ENCODE measurements at places on chromosomes 1 and 21.

DNA sequence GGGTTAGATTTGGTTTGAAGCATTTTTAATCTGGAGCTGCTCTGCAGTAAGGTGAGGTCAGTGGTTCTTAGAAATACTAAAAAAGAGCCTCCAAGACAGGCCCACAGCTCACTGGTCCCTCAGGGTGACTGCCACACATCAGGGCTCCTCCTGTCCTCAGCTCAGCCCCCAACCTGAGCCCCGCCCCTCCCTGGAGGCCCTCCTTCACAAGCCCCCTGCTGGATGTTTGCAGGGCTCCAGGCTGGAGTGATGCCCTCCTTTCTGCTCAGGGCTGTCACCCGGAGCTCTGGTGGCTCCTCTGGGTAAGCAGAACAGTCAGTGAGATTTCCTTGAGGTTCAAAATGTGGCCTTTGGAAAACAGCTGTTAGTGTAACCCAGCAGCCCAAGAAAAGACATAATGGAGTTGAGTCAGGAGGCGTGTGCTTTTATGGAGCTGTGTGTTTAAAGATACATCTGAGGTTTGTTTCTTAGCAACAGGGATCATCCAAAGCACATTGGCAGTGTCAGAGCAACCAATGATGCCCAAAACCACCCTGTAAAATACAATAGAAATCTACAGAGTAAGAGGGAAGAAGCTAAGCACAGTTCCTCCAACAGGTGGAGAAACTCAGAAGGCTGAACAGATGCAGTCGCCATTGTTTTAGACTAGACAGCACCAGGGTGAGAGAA lies 21.4 kb downstream of the STUM start:
- peak; percentile 53 for DNase-seq

DNA sequence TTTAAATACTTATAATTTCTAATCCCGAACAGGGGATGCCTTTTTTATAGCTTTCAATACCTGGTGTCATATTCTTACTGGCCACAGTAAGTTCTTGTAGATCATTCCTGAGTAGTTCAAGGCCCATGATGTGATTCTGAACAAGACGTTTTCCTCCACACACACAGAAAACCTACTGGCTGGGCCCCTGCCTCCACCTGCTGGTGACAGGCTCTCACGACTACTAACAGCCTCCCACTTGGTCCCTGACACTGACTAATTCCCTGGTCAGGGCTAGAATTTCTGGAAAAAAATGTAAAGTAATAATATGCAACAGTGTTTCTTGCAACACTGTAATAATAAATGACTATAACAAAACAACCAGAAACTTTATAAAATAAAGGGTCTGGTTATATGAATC lies 50.4 kb upstream of the RIPK4 start:
- DNase-seq: peak; percentile 60

DNA sequence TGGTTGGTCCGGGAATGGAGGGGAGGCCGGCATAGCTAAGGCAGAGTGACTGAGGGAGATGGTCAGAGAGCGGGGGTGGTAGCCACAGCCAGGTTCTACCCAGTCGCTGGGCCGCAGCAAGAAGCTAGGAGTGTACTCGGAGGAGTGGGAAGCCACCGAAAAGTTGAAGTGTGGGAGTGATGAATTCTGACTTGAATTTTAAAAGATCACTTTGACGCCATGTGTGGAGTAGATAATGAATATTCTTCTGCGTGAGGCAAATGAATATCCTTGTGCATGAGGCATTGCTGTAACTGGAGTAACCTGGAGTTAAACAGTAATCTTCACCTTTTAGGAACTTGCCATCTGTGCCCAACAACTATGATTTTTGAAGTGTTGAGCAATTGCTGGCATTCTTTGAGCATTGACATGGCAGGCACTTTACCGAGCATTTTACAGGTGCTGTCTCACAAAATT lies 6.9 kb downstream of the CTPS1 start:
- DNase-seq: no peak

DNA sequence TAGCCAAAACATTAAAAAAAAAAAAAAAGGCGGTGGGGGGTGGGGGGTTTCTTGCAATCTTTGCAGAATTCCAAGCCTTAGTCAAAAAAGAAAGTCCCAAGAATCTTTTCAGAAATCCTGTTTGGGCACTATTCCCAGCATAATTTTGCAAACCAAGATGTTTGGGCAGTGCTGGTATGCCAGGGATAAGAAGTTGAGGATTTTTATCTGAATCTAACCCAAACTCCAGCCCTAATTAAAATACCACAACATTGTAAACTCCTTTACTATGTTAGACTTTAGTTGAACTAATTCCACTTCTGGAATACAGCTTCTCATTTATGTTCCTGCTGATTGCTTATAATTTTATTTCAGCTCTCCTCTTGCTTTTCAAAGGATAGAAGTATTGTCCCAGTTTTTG lies 504.1 kb upstream of the ADGRL2 start:
- DNase-seq: no peak

DNA sequence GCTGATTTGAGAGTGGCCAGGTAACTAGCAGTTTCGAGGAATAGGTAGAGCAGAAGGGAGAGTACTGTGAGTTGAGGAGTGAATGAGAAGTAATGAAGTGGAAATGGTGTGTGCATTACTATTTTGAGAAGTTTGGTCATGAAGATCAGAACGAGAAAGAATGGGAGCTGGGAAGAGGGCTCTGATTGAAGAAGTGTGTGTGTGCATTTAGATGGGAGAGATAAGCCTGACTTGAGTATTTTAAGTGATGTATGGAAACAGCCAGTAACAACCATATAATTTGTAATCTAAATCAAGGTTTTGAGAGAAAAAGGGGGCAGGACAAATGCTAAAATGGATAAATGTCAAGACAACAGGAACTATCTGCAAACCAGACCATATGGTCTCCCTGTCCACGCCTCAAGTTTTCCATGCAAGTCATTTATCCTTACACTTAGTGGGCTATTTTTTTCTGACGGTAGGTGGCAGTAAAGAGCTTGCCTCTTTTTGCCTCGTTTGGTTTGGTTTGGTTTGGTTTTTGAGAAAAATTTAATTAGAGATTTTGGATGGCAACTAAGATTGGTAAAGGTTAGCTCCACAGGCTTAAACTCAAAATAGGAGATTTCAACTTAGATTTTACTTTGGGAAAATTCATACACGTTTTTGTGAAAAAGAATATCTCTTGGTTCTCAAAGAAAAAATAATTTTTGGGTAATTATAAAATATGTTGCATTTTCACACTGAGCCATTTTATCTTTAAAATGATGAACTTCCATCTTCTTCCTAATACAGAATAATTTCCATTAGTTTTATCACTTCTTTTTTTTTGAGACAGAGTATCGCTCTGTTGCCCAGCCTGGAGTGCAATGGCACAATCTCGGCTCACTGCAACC lies 9.5 kb upstream of the B3GALNT2 start:
- DNase-seq: no peak

GRCh38 chr1:150545486-150546032 lies 3.6 kb upstream of the ADAMTSL4 start:
- DNase-seq: peak; percentile 6

DNA sequence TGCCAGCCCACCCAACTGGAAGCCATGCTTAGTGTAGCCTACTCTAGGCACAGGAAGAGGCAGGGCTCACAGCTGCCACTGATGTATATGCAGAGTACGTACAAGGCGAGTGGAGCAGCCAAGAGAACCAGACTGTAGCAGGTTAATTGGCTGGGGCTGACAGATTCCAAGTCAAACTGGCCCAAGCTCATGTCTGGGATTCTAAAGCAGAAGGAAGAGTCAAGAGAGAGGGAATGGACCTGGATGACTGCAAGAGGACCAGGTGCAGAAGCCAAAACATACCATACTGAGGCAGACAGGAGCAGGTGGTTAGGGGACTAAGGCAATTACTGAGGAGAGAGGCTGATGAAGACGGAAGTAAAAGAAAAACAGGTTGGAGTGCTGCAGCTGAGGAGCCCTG lies 51.3 kb upstream of the LRRN2 start:
- no peak for DNase-seq

GRCh38 chr21:37195059-37195458 lies 72.1 kb downstream of the VPS26C start:
- DNase-seq: no peak

DNA sequence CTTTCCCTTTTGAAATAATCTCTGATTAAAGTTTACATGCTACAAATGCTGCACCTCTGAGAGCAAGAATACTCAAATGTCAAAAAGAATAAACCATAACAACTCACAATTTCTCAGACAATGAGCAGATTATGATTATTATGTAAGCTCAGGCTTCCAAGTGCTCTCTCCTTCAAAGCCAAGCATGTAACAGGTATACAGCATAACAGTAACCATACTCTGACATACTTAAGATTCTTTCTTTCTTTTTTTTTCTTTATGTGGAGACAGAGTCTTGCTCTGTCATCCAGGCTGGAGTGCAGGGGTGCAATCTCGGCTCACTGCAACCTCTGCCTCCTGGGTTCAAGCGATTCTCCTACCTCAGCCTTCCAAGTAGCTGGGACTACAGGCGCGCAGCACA lies 155.4 kb downstream of the EIF4G3 start:
- DNase-seq: no peak

- DNase-seq: no peak
Observed at GRCh38 chr1:212125654-212126053, 90.1 kb downstream of the DTL start.

GRCh38 chr1:119721896-119722295 lies 10.2 kb downstream of the PHGDH start:
- DNase-seq: no peak

DNA sequence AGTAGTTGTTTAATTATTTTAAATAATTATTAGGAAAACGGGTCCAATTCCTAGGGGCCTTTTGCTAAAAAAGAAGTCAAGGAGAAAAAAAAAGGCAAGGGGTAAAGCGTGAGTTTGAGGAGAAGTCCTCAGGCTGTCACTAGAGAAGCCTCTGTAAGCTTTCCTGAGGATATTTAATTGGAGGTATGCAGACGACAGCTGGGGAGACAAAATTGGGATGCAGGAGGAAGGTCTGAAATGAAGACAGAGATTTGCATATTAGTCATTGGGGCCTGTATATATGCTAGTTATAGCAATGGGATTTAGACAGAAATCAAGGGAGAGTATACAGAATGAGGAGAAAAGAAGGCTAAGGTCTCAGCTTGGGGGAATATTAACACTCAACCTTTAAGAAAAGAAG lies 8.6 kb downstream of the ATP6V1G3 start:
- DNase-seq: no peak

- DNase-seq: no peak
Observed at GRCh38 chr1:87903242-87903641, 574.6 kb downstream of the LMO4 start.

GRCh38 chr1:16149702-16150488 lies 6.0 kb downstream of the EPHA2 start:
- no peak for DNase-seq

DNA sequence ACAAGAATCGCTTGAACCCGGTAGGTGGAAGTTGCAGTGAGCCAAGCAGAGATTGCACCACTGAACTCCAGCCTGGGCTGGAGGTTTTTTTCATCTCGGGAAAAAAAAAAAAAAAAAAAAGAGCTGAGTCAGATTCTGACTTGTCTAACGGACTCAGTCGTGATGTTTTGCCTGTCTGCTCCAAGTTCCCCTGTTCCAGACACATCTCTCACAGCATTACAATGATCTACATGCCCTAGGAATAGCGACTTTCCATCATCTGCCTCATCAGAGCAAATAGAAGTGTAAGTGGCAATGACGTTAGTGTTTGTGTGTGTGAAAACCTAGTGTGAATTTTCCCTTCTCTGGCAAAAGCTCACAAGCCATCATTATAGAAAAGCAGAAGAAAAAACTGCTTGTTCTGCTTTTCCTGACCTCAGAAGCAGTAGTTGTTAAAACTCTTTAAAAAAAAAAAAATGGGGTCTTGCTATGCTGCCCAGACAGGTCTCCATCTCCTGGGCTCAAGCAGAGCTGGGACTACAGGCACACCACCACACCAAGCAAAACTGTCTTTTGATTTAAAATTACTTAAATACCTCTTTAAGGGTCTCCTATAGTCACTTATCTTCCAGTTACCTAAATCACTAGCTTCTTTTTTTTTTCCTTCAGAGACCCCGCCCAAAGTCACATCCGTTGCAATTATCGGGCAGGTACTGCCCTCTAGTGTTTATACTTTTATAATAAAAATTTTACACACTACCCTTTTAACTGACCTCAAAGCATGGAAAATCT lies 37.3 kb downstream of the PLEKHO1 start:
- no peak for DNase-seq

DNA sequence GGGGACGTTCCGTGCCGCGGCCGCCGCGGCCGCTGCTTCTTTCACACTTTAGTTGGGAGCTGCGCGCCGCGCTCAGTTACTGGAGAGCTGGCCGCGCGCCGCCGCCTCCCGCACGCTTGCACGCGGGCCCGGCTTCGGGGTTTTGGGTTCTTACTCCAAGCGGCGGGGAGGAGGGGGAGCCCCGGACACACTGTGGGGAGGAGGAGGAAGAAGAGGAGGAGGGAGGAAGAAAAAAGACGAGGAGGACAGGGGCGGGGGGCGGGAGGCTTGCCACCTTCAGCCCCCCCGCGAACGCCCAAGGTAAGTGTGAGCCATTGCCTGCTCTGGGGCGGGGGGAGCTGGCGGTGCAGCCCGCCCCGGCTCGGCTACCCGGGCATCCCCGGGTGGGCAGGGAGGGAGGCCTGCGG lies 243 bp downstream of the C1orf21 start:
- DNase-seq: no peak

- no peak for DNase-seq
Observed at GRCh38 chr1:184635980-184636431, 118.7 kb downstream of the EDEM3 start.

DNA sequence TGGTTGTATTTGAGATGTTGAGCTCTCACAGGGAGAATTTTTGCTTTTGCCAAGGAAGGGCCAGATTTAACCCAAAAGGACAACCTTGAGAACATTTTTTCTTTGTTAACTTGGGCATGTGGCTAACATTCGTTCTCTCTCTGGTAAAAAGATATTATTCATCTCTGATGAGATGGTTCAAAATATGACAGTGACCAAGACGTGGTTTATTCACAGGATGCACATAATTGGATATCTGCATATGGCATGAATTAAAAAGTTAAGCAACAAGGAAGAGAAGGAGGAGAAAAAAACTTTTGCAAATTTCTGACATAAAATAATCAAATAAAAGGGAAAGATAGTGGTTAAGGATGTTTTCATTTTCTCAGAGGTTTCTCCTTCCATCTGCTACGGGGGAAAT lies 43.1 kb upstream of the BCL10 start:
- DNase-seq: no peak

DNA sequence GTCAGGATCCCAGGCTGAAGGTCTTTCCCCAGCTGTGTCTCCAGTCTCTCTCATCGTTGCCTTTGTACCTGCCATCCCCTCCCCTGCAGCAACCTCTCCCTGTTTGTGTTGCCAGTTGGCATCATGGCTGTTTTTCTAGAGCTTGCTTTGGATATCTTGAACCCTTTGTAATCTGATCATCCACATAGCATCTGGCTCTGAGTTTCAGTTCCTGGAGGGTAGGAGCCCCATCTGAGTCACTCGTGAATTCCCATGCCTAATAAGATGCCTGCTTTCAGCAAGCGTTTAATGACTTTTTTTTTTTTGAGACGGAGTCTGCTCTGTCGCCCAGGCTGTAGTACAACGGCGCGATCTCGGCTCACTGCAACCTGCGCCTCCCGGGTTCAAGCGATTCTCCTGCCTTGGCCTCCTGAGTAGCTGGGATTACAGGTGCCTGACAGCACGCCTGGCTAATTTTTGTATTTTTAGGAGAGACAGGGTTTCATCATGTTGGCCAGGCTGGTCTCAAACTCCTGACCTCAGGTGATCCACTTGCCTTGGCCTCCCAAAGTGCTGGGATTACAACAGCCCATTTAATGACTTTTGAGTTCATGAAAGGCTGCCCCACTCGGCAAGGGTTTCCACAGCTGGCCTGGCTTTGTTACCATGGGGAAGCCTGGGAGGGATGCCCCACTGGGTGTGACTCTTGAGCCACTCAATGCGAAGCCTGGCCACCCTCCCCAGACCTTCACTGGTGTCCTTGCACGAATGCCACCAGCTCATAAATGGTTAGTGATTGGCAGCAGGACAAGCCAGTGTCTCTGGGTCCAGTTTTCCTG lies 11.9 kb downstream of the ALPL start:
- no peak for DNase-seq

GRCh38 chr1:160308451-160309184 lies 23.7 kb upstream of the PEX19 start:
- DNase-seq: no peak
